Cardiac atrium fibroblast (primary cell): ENCODE measurements at places on chromosomes 11 and 22. TPM values are rescaled to one million over a fixed set of nuclear protein-coding genes. Genes with fewer than 3 reads are reported as not detected.

Gene MYOD1
- not detected in 2 replicates for total RNA-seq

Gene OR52A1
- not detected in 2 replicates for total RNA-seq

Gene USP28
- 17.0 and 17.7 TPM in 2 replicates for total RNA-seq

Gene SLC37A2
- 0.16 and 0.18 TPM in 2 replicates for total RNA-seq

Gene RAG2
- not detected in 2 replicates for total RNA-seq

Gene SMIM38
- not detected in 2 replicates for total RNA-seq

Gene MRE11
- 9.1 and 9.6 TPM in 2 replicates for total RNA-seq

Gene TMEM191C
- 0.32 and 0.54 TPM in 2 replicates for total RNA-seq

Gene OR2D2
- total RNA-seq = not detected in 2 replicates

Gene MCHR1
- 0.72 and 8.6 TPM in 2 replicates for total RNA-seq

Gene MS4A3
- not detected in 2 replicates for total RNA-seq

Gene ZDHHC13
- 13.1 and 15.7 TPM in 2 replicates for total RNA-seq

Gene VSTM5
- 0.18 TPM in 1 of 2 replicates, not detected in the other for total RNA-seq

Gene TYMP
- 48.4 and 51.1 TPM in 2 replicates for total RNA-seq

Gene CCDC188
- total RNA-seq = 0.49 and 10.1 TPM in 2 replicates

Gene TRIM49
- not detected in 2 replicates for total RNA-seq

Gene GRIA4
- total RNA-seq = not detected in 2 replicates

Gene IL17REL
- total RNA-seq = not detected in 2 replicates

Gene CXCR5
- total RNA-seq = not detected in 2 replicates

Gene HTR3B
- not detected in 2 replicates for total RNA-seq

Gene KRTAP5-7
- not detected in 2 replicates for total RNA-seq

Gene MGAT3
- total RNA-seq = 1.8 and 3.2 TPM in 2 replicates

Gene SMIM35
- total RNA-seq = not detected in 2 replicates

Gene OR10D3
- total RNA-seq = not detected in 2 replicates

Gene B4GALNT4
- total RNA-seq = 2.3 and 7.1 TPM in 2 replicates

Gene SPDYC
- total RNA-seq = not detected in 2 replicates

Gene CYB561A3
- 49.5 and 83.3 TPM in 2 replicates for total RNA-seq

Gene RAG1
- 0.54 TPM in 1 of 2 replicates, not detected in the other for total RNA-seq

Gene SC5D
- total RNA-seq = 22.4 and 41.3 TPM in 2 replicates

Gene FOSL1
- 33.4 and 37.7 TPM in 2 replicates for total RNA-seq

Gene MFNG
- total RNA-seq = 1.3 TPM in 1 of 2 replicates, not detected in the other

Gene JAML
- total RNA-seq = not detected in 2 replicates

Gene APLNR
- total RNA-seq = 0.65 and 1.4 TPM in 2 replicates

Gene FIBIN
- total RNA-seq = 7.8 and 14.3 TPM in 2 replicates

Gene CADM1
- total RNA-seq = 0.16 and 1.3 TPM in 2 replicates

Gene NOX4
- total RNA-seq = 0.97 TPM in 1 of 2 replicates, not detected in the other

Gene TRIM48
- not detected in 2 replicates for total RNA-seq

Gene OR56A1
- total RNA-seq = not detected in 2 replicates

Gene RASD2
- total RNA-seq = not detected in 2 replicates

Gene CSTPP1
- total RNA-seq = 11.3 and 27.8 TPM in 2 replicates

Gene CCDC81
- total RNA-seq = under 0.01 TPM in 1 of 2 replicates, not detected in the other

Gene NRGN
- 0.16 and 0.36 TPM in 2 replicates for total RNA-seq

Gene NR1H3
- total RNA-seq = 24.0 and 28.7 TPM in 2 replicates

Gene THY1
- 45.8 and 46.6 TPM in 2 replicates for total RNA-seq

Gene F2
- total RNA-seq = not detected in 2 replicates

Gene GLB1L2
- total RNA-seq = 2.0 TPM in 1 of 2 replicates, not detected in the other

Gene WDR74
- total RNA-seq = 20.4 and 50.1 TPM in 2 replicates

Gene OR10A2
- total RNA-seq = not detected in 2 replicates

Gene WT1
- 2.4 and 10.1 TPM in 2 replicates for total RNA-seq

Gene MIF
- 833 and 861 TPM in 2 replicates for total RNA-seq

Gene LRRC32
- total RNA-seq = 46.7 and 67.2 TPM in 2 replicates

Gene PLA2G6
- 10.3 and 15.1 TPM in 2 replicates for total RNA-seq

Gene OTOG
- not detected in 2 replicates for total RNA-seq

Gene MUC15
- total RNA-seq = not detected in 2 replicates

Gene POU2F3
- not detected in 2 replicates for total RNA-seq

Gene IGF2
- 28.7 and 54.3 TPM in 2 replicates for total RNA-seq
